ENCODE measurements at places on chromosomes 5 and 9. TPM values are rescaled to one million over a fixed set of nuclear protein-coding genes. Genes with fewer than 3 reads are reported as not detected.

DNA sequence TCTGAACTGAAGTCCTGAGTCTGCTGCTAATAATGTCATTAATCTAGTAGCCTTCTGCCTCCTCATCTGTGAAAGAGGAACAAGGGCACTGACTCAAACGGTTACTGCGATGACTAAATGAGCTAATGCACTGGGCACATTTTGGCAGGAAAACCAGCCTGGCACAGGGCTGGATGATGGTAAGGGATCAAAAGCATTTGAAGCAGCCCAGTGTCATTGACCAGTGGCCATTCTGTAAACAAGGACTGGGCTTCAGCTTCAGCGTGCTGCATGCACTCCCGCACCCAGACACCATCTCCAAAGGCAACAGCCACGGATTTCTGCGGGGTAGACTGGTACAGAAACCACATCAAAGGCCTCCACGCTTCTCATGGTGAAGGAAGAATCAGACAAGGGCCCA, 8.0 kb downstream of the GCNT4 start:
- DNase-seq = no peak

GRCh38 chr9:6938447-6938846, 180.7 kb downstream of the KDM4C start:
- no peak for DNase-seq

GRCh38 chr5:151148583-151148982, 9.0 kb downstream of the ANXA6 start:
- no peak for DNase-seq

GRCh38 chr5:68529581-68529980, 314.0 kb downstream of the PIK3R1 start:
- no peak for DNase-seq

The SLC6A19 gene
- total RNA-seq = 0.32 TPM

DNA sequence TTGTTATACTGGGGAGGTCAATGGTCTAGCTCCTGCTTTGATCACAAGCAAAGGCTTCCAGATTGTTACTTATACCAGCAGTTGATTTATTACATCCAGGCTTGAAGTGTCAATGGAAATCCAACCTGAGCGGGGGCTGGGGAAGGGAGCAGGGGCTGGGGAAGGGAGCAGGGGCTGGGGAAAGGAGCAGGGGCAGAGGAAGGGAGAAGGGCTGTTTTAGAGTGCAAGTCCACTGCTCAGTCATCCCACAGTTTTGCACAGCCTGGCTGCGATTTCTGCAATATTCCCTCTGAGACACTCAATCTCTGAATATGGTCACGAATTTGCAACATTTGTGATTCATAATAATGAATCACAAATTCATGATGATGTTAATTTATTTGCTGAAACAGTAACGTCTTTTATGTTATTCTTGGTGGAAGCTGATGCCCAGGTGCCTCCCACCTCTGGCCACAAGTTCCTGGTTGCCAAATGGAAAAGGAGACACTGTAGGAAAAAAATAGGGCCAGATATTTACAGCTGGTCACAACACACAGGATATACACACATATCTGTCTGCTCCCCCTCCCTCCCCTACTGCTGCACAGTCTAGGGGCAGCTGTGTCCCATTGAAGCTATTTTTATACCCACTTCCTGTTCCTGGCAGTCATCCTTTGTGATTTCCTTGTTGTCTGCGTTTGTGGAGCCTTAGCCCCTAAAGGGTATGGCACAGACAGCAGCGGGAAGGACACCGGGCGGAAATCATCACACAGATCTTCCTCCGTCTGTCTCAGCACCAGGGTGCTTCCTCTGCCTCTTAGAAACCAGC, 325.1 kb downstream of the GADD45G start:
- no peak for DNase-seq

DNA sequence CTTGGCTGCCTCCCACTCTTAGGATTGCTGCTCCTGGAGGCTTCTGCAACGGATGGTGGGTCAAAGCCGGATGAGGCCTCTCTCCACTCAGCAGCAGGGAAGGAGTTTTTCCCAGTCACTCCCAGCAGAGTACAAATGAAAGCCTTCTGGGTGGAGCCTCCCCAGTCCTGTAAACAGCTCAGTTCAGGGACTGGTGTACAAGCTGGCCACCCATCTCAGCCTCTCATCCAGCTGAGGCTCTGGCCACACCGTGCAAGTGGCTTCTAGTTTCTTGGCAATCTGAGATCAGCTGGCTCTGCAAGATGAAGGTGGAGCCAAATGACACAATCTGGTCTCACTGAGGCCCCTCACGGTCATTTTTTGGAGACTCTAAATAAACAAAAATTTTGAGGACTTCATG, 10.0 kb downstream of the GPX3 start:
- no peak for DNase-seq

- DNase-seq = no peak
Measured at GRCh38 chr9:98992107-98992884, 48.6 kb downstream of the COL15A1 start.

DNA sequence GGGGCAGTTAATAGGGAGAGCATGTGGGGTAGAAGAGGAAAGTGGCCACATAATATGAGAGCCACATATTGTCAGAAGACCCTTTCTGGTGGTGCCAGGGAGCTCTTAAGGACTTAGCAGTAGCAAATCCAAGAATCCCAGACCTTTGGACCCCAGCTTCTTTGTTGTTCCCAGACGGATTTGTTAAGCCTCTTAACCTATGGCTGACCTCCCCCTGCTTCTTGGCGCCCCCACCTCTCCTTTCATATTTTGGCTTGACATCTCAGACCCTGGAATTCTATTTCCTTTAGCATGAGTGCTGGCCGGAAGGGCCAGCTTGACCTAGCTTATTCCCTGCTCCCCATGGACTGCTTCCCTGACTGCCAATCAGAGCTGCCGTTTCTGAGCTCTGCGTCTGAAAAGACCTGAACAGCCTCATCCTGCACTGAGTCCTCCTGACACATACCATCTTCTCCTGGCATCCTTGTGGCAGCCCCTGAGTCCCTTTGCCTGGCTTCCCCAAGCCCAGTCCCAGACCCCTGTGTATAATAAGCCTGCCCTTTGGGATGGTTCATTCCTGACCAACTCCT, 116.3 kb downstream of the PRKACG start:
- no peak for DNase-seq

The PIK3R1 gene
- total RNA-seq = 174 TPM

The SNCB gene
- total RNA-seq = not detected

- no peak for DNase-seq
Measured at GRCh38 chr5:53643445-53643844, 83.0 kb downstream of the NDUFS4 start.

DNA sequence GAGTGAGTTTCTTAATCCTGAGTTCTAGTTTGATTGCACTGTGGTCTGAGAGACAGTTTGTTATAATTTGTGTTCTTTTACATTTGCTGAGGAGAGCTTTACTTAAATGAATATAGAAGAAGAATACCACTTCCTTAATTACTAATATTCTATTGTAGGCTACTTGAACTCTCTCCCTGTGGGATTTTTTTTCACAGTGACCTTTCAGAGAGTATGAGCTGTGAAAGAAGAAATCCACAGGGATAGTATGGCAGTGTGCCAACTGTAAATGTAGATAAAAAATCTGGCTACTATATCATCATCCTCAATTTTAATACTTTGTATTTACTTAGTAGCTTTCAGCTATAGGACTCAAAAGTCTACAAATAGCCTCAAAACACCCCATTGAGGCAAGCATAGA, 67.3 kb downstream of the COMMD10 start:
- no peak for DNase-seq

GRCh38 chr9:488448-488847, 273.8 kb downstream of the DOCK8 start:
- DNase-seq = no peak

DNA sequence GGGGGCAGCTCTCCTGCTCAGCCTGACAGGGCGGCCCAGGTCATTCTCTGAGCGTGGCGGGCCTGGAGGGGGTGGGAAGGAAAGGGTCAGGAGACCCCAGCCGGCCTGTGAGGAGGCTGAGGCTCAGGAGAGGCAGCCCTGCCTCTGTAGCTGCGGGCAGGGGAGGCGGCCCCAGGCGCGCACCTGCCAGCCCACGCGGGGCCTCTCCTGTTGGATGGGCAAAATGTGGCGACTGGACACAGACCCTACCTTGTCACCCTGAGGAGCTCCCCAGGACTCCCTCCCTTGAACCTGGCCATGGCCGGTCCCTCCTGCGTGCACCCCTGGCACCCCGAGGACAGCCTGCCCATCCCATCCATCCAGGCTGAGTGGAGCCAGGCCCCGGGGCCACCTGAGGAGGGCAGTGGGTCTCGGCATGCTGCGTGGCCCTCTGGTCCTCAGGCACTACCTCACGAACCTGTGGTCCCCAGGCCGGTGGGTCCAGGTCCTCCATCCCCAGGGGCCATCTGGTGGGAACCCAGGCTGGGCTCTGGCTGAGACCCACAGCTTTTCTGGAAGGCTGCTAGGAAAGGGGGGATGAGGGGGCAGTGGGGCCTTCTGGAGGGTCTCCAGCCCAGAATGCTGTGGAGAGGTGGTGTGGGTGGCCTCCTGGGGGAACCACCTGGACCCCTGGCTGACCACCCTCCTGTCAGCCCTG, 15.1 kb upstream of the NRARP start:
- DNase-seq = peak; percentile 81

The INSL6 gene
- not detected for total RNA-seq

- DNase-seq = no peak
Measured at GRCh38 chr9:97473717-97474116, 27.7 kb upstream of the TMOD1 start.

The ARL14EPL gene
- not detected for total RNA-seq

The PRDM9 gene
- total RNA-seq = not detected

DNA sequence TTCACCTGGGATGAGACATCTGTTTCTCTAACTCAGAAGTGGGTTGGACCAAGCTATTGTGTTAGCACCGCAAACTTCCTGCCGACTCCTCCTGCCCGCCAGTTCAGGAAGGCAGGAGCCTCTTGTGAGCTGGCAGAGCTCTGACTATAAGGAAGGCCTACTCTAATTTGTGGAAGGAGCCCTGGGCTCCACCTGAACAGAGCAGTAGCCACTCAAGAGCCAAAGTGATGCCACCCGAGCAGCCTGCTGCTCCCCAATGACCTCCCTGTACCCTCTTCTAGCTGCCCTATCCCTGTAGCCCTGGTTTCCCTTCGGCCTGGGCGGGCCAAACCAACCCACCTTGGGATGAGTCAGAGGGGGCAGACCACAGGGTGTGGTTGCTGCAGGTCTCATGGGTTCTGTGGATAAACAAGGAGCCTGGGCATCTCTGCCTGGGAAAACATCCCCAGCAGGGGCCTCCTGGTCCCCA, 81.6 kb downstream of the PSD2 start:
- DNase-seq = no peak

DNA sequence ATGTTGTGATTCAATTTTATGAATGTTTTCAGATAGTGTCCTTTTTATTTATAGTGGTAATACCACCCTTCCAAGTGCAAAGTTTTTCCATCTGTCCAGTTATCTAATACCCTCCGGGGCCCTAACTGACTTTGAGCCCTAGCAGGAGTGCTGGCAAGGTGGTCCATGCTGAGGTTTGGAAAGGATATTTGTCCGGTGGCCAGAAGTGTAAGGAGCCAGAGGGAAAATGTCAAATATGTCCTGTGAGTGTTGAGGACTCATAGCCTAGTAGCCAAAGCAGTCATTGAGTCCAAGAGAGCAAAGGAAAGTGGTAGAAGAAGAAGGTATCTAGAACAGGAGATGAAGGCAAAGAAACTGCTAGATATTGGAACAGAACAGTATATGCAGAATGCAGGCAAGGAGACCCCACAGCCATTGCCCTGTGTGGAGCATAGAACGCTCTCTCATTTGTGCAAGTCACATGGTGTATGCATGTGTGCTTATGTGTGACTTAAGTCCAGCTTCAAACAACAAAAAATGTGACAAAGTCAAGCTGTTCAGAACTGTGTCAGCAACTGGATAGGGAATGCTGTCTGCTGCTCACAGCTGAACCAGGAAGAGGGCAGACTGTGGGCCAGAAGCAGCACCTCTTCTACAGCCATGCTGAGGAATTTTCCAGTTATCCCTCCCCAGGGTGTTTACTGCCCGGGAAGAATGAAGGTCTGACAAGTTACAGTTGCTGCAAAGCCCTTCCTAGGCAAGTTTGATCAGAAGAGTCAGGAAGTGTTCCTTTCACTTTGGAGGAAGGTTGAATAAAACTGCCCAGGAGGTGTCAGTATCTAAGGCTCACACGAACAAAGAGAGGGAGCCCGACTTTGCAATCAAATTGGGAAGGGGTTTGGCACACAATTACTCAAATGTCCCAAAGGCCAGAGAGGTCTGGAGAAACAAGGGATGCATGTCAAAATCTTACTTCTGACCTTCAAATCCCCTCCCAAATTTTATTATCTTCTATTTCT, 463.3 kb upstream of the DMAC1 start:
- DNase-seq = no peak

DNA sequence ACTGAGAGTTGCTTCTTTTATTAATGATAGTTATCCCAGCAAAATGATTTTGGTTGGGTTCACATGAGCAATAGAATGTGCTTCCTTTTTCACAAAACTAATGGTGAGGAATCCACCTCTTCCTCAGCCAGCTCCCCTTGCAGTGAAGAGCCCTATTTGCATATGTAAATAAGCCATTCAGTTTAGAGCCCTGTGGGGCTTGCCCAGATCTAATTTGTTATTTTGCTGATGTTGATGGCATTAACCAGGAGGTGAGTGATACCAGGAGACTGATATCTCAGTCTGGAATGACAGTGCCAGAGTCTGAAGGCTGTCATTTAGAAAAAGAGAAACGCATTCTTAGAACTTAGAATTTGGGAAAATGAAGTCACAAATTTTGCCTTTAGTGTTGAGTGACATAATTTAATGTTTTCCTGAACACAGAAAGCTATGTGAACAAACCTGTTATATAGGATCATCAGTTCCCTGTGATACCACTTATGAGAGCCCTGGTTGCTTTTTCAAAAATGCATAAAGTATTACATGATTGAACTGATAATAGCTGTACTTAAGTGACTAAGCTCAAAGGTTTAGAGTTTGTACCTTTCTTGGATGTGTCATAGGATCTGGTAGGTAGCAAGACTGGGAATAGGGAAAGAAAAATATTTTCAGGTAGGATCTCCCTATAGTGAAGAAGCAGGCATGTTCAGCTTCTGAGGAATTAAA, 271.6 kb downstream of the MAST4 start:
- no peak for DNase-seq

The NTRK2 gene
- 14.4 TPM for total RNA-seq

DNA sequence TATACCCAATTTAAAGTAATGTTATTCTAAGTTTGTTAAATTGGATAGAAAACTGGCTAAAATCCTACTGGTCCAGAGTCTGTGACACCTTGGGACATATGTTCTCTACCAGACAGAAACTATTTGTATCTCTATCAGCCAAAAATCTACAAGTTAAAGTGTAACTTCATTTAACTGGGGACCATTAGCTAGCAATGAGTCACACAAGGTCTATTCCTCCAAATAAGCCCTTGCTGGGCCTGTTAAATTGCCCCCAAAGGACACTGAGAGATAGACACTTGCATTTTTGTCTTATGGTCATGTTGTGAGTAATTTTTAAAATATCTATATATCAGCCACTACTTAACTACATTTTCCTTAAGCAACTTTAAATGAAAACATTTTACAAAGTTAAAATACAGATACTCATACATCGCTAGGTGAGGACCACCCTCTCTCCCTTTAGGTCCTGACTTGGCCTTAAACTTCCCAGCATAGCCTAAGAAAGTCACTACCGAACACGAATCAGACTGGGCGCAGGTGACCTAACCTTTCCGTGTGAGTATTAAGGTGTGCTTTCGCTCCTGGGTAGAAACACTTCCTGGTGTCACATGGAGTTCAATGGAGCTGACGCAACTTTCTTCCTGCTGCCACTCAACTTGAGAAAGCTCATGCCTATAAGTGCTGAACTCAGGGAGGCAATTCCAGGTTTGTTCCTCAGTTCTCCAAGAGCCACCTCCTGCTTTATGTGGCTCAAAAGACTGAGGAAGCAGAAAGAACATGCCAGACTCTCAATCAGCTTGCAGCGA, 249.1 kb downstream of the DIRAS2 start:
- no peak for DNase-seq

The POU5F2 gene
- 1.9 TPM for total RNA-seq
